Left colon (tissue), 2 donors: ENCODE measurements at places on chromosomes 6 and 20. TPM values are rescaled to one million over a fixed set of nuclear protein-coding genes. Genes with fewer than 3 reads are reported as not detected.

COL11A2 gene
- 0.45 TPM for total RNA-seq

- no peak for DNase-seq
These were observed 123.9 kb upstream of the NXT1 start for GRCh38 chr20:23226612-23227265.

DNA sequence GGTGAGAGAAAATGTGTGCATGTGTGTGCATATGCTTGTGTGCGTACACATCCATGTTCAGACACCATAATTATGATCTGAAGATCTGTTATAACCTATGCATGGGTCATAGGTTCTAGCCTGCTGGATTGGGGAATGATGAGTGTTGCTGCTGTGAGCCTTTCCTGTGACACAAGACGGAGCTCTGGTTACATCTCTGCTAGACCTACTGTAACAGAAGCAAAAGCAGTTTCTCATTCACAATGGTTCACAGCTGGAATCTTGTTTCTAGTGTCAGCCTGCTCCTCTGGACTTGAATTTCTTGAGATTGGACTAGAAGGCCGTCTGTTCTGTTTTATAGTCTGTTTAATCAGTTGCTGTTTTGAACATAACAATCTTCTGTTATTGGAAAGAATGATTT is 40.1 kb downstream of the DEFB114 start:
- DNase-seq, result no peak

DNA sequence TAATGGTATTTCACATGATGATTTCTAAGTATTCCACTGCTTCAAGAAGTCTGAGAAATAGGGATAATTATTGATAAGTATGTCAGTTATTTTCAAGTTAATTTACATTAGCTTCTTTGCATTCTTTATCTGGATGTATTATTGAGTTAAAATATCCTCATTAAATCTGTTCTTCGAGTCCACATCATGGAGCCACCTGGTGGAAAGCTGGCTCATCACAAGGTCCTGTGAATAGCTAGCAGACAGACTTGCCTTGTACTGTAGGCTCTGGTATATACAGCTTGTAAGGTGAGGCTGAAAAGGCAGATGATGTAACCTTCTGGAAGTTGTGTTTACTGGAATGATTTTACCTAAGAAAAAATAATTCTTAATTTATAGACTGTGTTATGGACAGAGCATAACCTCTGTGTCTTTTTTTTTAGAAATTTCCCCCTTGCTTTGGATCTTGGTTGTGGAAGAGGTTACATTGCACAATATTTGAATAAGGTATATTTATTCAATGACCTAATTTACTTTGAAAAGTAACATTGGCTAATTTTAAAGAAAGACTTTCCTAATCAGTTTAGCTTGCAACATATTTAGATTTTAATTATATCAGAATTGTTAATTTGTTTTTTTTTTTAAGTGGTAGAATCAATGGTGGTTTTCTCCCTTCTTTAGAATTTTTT is 3.5 kb downstream of the NDUFAF5 start:
- peak; percentile 54 for DNase-seq

CCN6 gene
- total RNA-seq, result not detected

- DNase-seq, result peak; percentile 84
These were observed 112.2 kb downstream of the PLEKHG1 start for GRCh38 chr6:150711584-150712504.

NNAT gene
- 3.4 TPM for total RNA-seq

- DNase-seq, result no peak
These were observed 15.1 kb upstream of the LAMP5 start for GRCh38 chr20:9499126-9499899.

TBX18 gene
- total RNA-seq, result 0.78 TPM

GRM1 gene
- not detected for total RNA-seq

FAM210B gene
- 35.3 TPM for total RNA-seq

GRCh38 chr20:61813791-61814190 is 251.9 kb downstream of the TAF4 start:
- no peak for DNase-seq

SOX18 gene
- total RNA-seq, result 8.9 TPM

DNA sequence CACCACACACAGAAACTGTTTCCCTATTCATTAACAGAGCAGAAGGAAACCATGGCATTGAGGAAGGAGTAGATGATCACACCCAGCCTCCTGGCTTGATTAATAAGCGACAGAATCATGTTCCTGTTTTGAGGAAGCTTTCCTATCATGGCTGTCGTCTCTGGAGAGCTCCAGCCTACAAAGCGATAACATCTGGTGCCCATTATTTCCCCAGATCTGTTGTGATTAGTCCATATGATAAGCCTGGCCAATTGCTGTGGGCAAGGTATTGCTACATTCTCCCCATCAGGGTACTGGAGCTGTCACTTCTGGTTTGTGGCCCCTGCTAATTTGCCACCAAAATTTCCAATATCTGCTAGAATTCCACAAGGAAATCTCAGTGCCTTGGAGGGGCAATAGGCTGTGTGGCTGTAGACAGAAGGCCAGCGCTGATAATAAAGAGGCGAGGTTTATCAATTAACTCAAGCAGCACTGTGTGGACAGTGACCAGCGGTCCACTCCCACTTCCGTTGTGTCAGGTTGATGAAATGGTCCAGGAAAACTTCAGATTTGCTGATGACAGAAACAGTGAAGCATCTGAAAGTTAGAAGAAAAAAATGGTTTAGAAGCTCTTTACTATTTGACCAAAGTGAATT is 66.4 kb downstream of the OLIG3 start:
- no peak for DNase-seq

HSPA1L gene
- 0.89 TPM for total RNA-seq

MTFR2 gene
- total RNA-seq, result 3.1 TPM

DNA sequence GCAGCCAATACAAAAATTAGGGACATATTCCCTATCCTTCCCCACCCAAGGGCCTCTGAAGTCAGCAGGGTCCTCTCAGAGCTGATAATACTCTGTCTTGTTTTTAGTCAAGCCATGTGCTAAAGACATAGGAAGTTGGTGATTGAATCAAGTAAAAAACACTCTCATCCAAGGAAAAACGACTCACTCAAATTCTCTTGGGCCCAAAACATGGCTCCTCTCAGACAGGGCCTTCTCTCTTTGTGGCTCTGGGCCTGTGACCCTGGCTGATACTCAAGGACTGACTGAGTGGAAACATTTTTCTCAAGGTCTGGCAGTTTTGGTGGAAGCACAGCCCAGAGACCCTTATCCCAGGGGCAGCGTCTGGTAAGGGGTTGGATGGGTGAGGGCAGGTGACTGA is 5.9 kb upstream of the SCML4 start:
- DNase-seq, result no peak

DNA sequence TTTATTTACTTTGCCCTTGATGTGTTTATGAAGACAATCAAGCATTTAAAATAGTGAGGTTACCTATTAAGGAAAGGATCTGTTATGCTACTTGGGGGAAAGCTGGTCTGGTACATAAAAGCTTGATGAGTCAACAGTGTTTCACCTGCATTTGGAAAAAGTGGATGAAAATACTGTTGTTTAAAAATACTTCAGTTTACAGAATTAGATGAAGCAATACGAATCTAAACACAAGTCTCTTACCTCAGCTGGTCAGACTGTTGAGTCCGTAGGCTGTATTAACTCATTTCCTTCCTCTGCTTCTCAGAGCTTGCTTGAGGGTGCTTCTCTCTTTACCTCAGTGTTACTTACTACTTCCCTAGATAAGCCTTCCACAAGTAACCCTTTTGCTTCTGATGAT is 36.1 kb downstream of the NKX2-4 start:
- DNase-seq, result no peak

TTBK1 gene
- total RNA-seq, result 0.18 TPM

GRCh38 chr20:62678553-62678952 is 30.1 kb upstream of the NTSR1 start:
- no peak for DNase-seq

EPPIN gene
- total RNA-seq, result not detected

TGM2 gene
- 26.9 TPM for total RNA-seq

GRCh38 chr6:70563530-70563929 is 3.2 kb upstream of the SDHAF4 start:
- no peak for DNase-seq

MYBL2 gene
- total RNA-seq, result 11.7 TPM

GRCh38 chr6:107121964-107122495 is 6.7 kb upstream of the BEND3 start:
- DNase-seq, result no peak

DNA sequence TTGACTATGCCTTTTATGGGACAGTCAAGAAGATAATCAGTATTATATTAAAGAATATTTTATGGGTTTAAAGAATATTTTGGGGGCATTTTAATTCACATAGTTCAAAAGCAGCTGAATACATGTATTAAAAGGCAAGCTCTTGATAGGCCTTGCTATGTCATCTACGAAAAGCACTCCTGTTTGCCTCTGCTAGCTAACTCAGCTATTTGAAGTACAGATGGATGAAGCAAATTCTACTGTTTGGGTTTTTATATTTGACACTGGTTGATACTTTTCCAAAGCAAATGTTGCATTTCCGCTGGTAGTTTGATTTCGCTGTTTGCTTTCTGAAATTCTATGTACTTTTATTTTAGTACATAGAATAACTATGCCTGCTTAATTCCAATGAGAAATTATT is 47.0 kb downstream of the SLC22A3 start:
- DNase-seq, result no peak

ADGRF1 gene
- total RNA-seq, result 0.52 TPM

C6orf163 gene
- total RNA-seq, result 2.7 TPM

DNA sequence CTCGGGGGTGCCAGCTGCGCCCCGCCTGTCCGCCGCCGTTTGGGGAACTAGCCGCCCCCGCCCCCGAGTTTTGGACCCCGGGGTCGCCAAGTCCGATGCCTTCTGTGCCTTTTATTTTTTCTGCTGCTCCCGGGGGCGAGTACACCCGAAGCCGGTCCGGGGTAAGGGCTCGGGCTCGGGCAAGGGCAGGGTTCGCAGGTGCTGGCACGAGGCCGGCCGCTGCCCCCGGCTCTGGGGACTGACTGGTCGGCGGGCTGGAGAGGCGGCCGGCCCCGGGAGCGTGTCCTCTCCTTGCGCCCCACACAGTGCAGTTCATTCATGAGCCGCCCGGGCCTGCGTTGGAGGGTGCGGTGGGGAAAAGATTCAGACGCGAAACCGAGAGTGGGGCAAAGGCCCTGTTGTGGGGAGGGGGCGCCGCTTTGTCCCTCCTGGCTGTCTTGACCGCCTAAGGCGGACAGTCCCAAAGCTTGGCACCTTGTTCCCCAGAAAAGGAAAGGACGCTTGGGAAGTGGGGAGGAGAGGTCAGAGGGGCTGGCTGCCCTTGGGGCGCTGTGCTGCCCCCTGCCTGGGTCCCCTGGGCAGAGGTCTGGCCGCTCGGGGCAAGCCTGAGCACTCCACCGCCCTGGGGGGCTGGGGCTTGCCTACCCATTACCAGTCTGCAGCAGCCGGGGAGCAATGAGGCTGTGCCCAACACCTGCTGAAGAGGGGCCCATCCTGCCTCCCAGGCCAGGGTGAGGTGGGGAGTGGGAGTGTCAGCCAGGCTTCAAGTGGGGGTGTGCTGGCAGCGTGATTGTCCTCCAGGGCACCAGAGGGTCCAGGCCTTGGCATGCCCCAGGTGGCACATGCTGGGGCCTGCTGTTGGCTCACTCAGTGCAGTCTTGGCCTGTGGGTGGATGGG is 915 bp downstream of the TMEM63B start:
- peak; percentile 70 for DNase-seq

DNA sequence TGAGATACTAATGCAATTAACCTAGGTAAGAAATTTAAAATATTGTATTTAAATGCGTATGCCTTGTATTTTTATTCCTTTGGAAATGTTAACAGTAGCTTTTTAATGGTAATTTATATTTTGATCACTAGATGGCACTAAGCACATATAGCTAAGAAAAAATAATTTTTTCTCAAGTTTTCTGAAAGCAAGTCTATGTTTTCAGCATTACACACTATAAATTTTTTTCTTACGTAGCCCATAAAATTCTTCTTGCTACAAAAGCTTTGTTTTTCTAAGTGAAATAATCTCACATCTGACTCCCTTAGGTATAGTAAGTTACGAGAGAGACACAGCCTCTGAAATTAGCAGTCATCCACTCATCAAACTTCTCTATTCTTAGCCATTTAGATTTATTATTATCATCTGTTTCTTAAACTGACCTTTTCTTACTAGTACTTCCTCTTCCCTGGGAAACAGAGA is 35.7 kb downstream of the TSPYL4 start:
- DNase-seq, result no peak

GRCh38 chr6:68046302-68046701 is 588.8 kb upstream of the ADGRB3 start:
- no peak for DNase-seq
